RCC 7860 (cell line): ENCODE measurements at places on chromosomes 5 and 9.

DNA sequence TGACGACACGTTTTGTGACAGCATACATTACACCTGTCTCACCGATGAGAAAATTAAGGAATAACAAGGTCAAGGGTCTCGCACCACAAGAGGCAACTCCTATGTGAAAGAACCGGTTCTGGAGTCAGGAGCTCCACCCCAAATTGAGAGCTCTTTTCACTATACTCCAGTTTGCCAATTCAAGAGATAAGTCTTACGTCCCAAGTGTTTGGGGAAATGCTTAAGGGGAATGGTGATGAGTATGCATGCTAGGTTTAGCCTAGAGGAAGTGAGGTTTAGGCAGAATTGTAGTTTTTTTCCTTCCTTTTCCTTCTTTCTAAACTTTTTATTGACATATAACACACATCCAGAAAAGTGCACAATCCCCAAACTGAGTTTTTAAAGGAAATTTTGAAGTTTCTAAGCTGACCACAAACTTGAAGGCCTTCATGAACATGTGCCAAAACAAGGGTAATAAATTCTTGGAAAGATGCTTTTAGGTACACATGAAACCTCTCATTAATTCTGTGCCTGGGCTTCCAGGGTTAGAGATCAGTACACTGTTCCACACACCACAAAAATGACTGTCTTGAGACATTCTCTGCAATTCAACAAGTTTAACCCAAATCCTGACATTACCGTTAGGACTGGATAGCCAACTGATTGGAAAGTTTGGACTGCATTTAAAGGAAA is 127.6 kb upstream of the SLC1A3 start:
- DNase-seq: no peak

GRCh38 chr9:121950441-121950840 is 142.7 kb downstream of the TTLL11 start:
- peak; percentile 47 for DNase-seq

DNA sequence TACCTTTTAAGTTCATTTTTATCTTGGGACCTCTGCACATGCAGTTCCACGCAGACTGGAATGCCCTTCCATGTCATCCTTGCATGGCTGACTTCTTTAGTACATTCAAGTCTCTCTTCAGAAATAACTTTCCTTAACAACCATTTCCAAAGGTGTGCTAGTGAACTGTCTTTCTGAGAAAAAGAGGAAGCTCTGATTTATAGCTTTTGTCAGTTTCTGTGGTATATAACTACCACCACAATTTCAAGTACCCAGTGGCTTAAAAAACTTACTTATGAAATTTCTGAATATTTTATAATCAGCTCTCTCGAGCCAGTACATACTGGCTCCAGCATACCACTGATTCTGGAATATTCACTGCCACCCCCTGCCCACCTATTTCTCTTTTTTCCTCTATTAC is 1613.8 kb downstream of the MAT2B start:
- no peak for DNase-seq

DNA sequence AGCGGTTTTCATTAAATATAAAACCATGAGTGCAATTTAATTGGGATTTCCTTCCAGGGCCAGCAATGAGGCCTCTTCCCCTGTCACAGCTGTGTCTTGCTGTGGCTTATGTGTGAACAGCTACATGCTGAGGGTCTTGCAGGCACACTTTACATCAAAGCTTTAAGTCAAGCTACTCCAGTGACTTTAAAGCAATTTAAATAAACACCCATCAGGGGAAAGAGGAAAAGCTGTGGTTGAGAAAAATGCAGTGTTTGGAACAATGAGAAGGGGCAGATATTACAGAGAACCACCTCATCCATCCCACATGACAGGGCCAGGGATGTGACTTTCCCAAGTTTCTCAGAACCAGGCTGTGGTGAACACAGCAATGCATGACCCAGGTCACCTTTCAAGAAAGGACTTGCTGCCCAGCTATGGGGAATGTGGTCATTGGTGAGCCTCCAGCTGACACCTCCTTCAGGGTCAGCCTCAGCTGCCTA is 115.9 kb upstream of the LPAR1 start:
- DNase-seq: peak; percentile 19

- DNase-seq: no peak
Observed at GRCh38 chr9:32899181-32899580, 102.2 kb downstream of the APTX start.

GRCh38 chr5:116514421-116514970 is 60.1 kb downstream of the SEMA6A start:
- DNase-seq: no peak

- no peak for DNase-seq
Observed at GRCh38 chr5:127804886-127805426, 101.8 kb downstream of the CCDC192 start.

DNA sequence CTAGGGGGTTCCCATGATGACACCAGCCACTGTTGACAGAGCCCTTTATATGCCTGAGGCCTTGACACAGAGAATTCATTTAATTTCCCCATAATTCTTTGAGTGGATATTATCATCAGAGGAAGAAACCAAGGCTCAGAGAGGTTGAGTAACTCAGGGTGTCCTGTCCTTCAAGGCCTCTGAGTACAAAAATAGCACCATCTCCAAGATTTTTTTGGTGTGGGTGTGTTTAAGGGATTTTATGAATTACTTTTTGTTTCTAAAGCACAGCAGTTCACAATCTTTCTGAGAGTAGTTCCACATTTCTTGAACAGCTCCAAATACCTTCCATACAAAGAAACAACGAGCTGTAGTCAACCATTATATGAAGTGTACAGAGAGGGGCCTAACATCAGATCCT is 6.2 kb upstream of the GSN start:
- DNase-seq: no peak

- no peak for DNase-seq
Observed at GRCh38 chr5:21810737-21811316, 1042.3 kb downstream of the CDH12 start.

- DNase-seq: no peak
Observed at GRCh38 chr5:102857076-102857818, 102.1 kb downstream of the PAM start.

DNA sequence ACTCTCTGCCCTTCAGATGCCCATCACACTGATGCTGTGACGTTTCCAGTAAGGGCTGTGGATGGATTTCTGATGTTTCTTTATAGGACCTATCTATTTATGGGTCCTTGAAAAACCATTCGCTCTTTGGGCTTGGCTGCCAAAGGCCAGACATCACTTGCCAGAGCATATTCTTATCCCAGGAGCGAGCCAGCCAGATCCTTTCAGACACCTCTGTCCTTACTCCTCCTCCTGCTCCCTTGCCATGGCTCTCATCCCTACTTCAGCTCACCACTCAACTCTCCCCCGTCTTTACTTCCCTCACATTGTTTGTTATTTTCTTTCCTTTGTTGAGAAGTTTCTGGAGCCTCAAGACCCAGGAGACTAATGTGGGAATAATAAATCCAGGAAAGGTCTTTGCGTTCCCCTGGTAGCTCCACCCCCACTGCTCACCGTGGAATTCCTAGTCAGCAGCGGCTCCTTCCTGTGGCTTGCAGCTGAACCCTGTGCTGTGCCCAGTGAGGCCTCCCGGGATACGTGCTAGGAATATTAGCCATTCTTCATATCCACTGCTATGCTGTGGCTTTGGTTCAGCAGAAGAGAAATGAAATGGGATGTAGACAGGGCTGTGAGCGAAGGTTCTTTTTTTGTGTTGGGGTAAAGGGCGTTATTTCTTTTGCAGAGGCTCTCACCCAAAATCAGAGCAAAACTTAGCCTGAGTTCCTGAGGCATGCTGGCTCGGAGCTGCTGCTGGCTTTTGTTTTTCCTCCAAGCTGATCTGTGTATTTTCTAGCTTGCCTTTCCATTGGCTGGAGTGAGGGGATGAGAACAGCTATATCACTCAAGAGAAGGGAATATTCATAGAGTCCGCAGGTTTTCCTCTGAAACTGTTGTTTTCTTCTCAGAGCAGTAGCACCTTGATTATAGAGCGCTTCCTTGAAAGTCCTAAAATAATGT is 171.1 kb downstream of the SAXO1 start:
- DNase-seq: no peak

- DNase-seq: peak; percentile 83
Observed at GRCh38 chr5:179765400-179765799, 28.4 kb upstream of the LTC4S start.

DNA sequence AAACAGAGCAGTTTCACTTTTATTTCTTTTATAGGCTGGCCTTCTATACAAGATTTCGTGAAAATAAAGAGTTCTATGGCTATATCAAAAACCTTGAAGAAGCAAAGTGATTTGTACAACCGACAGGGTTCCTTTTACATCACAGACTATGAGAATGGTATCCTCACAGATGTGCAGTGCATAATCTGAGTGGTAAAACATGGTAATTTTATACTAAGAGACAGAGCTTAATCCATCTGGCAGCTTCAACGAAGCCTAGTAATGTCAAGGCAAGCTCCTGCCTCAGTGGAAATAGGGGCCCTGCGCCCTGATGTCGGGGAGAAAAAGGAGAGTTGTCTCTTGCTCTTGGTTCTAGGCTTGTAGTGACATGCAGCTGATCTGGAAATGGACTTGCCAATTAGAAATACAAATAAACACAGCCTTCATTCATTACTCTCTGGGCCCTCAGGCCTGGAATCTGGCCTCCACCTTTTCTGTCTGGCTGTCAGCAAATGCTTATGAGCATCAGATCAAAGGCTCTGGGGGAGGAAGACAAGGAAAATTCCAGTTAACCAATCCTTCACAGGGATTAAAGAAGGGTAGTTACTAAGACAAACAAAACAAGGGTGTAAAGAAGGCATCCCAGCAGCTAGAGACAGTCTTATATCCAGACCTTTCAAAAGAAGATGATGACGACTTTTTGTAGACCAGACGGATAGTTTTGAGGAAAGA is 33.6 kb upstream of the TRIM32 start:
- no peak for DNase-seq
